Spinal cord (tissue), 10 donors: ENCODE measurements at places on chromosomes 2 and 18. TPM values are rescaled to one million over a fixed set of nuclear protein-coding genes. Genes with fewer than 3 reads are reported as not detected.

The ASB18 gene
- 0.39 TPM for total RNA-seq

The CAVIN2 gene
- 26.6 TPM for total RNA-seq

The CHN1 gene
- 66.2 TPM for total RNA-seq

The CD8B gene
- total RNA-seq, result 2.4 TPM

GRCh38 chr2:136487421-136487820, 277.9 kb upstream of the THSD7B start:
- no peak overlapping the region for H3K4me3 ChIP-seq
- H3K4me1 ChIP-seq, result no peaks in the 10 kb centered on the region
- H3K36me3 ChIP-seq, result no peaks in the 10 kb centered on the region
- no peak for DNase-seq

- H3K4me3 ChIP-seq, result no peak overlapping the region
- no peaks in the 10 kb centered on the region for H3K27me3 ChIP-seq
- peaks cover 24% of the 10 kb centered on the region for H3K4me1 ChIP-seq
Observed at GRCh38 chr2:64328756-64329155, 125.2 kb upstream of the LGALSL start.

GRCh38 chr2:168231609-168232241, 15.7 kb downstream of the STK39 start:
- H3K4me3 ChIP-seq, result no peak overlapping the region
- H3K27me3 ChIP-seq, result no peaks in the 10 kb centered on the region
- H3K4me1 ChIP-seq, result peaks cover 3% of the 10 kb centered on the region
- H3K36me3 ChIP-seq, result peaks cover 8% of the 10 kb centered on the region
